ENCODE measurements at places on chromosomes 1 and 21.

- DNase-seq, result no peak
Measured at GRCh38 chr1:155938220-155938627, 3.2 kb upstream of the RXFP4 start.

DNA sequence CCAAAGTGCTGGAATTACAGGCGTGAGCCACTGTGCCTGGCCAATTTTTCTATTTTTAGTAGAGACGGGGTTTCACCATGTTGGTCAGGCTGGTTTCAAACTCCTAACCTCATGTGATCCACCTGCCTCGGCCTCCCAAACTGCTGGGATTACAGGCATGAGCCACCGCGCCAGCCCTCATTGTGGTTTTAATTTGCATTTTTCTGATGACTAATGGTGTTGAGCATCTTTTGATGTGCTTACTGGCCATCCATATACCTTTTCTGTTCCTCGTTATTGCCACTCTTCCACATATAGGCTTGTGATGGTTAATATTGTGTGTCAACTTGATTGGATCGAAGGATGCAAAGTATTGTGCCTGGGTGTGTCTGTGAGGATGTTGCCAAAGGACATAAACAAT, 17.4 kb upstream of the ENAH start:
- no peak for DNase-seq

DNA sequence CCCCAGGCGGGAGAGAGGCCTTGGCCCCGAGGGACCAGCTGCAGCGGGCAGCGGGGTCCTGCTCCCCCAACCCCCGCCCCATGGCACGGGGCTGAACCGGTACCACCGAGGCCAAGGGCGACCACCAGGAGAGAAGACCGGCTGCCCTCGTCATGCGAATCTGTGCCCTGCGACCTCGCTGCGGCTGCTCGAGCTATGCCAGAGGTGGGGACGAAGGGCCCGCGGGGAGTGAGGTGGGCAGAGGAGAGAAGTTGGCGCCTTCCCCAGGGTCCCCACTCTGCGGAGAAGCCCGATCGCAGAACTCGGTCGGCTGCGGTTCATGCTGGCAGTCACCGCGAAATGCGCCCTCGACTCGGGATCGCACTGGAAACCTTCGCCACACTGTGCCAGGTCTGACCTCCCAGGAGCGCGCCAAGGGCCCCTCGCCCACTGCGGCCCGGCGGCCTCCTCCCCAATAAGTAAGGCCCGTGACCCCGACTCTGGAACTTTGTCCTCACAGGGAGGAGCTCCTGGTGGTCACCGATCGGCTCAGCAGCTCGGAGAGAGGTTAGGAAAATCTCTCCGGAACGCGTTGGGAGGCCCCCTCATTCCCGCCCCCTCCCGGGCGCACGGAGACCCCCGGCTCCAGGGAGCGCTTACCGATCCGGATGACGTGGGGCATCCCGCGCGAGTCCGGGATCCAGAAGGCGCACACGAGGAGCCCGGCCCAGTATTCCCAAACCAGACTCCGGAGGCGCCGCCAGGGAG, 787 bp downstream of the GRIK3 start:
- DNase-seq, result no peak

- DNase-seq, result no peak
Measured at GRCh38 chr21:34952701-34953100, 96.4 kb downstream of the RUNX1 start.

- no peak for DNase-seq
Measured at GRCh38 chr1:23554127-23554480, 5.2 kb downstream of the ID3 start.

DNA sequence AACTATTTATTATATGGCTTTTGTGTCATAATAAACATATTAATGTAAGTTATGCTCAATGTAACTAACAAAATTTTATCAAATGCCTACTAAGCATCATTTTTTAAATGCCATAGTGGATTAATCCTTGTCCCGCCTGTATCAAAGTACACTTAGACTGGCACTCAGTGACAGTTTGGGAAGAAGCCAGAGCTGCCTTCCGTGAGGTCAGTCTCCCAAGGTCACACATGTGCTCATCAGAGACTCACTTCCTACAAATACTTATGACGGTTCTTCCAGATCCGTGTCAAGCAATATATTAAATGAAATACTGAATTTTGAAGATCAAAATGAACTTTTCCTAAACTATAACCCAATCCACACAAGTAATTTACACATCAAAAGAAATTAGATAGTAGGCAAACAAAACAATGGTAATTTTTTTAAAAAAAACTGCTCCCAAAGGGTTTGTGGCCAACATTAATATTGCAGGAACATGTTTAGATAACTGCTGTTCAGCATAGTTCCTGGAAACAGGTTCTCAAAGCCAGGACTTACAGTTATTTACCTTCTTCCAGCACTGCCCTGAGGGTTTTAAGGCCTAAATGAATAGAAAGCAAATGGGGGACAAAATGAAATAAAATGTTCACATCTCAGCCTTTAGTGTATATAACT, 27.2 kb downstream of the WLS start:
- DNase-seq, result no peak

DNA sequence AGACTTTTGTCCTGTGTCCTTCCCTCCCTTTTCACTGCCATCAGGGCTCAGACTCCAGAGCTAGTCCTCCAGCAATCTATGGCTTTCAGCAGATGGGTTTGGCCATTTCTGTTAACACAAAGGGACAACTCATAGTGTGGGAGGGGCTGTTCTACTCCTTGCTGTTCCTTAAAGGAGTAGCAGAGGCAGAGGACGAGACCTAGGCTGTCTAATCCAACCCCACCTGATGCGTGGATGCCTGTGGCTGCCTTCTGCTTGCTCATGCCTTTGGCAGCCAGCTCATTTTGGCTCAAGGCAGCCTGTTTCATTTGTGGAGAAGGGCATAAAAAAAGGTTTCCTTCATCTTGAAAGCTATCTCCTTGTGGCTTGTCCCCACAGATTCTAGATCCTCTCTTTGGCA, 27.0 kb downstream of the MFSD2A start:
- DNase-seq, result no peak

Measured in activated T-cell treated with anti-CD3 and anti-CD28 coated beads for 4 hours (primary cell).